ENCODE measurements at places on chromosomes 1 and 21.

- DNase-seq, result no peak
Measured at GRCh38 chr1:154940651-154941194, 4.2 kb upstream of the PMVK start.

GRCh38 chr1:227763246-227764018 lies 28.2 kb downstream of the SNAP47 start:
- DNase-seq, result no peak

DNA sequence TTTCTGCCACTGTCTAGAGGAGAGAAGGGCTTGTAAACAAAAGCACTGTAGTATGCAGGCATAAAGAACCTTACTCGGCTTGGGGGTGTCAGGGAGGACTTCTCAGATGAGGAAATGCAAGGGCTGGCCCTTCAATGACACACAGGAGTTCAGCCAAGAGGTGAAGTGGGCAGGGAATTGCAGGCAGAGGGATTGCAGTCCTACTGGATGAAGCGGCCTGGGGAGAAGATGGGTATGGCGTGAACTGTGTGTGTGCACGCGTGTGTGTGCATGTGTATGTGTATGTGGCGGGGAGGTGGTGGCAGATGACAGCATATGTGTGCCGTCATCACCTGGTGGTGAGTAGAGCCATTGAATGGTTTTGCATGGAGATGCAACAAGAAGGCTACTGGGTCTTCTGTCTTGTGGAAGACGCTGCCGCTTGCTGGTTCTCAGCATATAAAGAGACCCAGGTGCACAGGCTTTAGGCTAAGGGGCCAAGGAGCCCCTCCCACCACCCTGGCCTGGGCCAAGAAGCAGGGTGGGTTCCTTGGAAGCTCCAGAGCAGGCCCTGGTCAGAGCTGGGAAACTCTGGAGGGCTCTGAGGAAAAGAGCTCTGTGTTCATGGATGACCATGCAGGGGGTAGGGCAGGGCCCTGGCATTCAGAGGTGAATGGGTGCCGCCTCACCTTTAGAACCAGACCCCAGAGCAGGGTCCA lies 4.1 kb upstream of the EPS8L3 start:
- DNase-seq, result no peak

GRCh38 chr1:182580736-182581135 lies 8.3 kb downstream of the RNASEL start:
- no peak for DNase-seq

GRCh38 chr1:2460996-2461751 lies 14.9 kb upstream of the PLCH2 start:
- no peak for DNase-seq

DNA sequence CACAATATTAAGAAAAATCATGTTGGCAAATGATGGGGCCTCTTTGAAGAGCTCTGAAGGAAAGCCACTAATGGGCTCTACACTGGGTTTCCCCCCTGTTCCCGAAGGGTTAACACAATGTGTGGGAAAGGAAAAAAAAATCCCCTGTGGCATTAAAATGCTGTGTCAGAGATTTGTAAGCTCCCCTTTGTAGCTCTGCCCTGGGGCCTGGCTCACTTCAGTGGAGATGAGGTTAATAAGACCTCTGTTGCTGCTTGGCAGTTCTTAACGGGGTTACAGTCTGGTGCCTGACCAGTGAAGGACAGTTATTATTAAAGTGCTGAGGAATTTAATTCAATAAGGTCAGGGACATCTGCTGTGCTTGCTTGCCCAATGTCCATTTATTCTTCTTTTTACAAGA lies 129.7 kb upstream of the UBE2U start:
- no peak for DNase-seq

DNA sequence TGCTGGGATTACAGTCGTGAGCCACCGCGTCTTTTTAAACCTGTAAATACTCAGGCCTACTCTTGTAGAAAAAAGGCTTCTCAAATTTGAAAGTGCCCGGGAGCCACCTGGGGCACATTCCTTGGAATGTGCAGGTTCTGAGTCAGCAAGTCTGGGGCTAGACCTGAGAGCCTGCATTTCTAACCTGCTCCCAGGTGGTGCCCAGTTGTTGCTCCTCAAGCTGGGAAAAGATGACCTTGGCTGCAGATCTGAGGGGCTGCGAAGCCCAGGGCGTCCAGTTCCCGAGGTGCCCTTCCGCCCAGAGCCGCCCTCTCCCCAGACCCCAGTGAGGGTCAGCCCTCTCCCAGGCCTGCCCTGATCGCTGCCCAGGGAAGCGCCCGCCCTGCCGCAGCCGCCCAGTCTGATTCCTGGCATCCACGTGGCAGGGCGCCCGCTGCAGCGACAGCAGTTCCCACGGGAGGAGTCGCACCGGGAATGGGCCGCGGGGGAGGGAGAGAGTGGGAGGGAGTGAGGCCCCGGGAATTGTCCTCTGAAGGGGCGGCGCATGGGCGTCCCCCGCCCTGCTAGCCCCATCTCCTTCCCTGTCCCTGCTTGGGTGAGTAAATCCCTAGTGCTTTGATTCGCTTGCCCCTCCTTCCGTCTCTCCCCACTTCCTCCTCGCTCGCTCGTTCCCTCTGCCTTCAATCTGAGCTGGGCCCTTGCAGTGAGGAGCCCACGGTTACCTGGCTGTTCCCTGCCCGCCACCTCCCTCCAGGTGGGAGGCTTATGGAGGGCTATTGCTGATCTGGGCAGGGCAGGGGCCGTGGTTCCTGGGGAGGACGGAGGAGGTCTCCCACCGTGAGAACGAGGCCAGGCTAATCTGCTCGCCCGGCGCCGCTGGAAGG lies 18.8 kb upstream of the TENT5B start:
- DNase-seq, result no peak

- no peak for DNase-seq
Measured at GRCh38 chr1:92901699-92902405, 59.4 kb downstream of the DIPK1A start.

GRCh38 chr1:181595234-181595633 lies 111.9 kb downstream of the CACNA1E start:
- no peak for DNase-seq

All from activated naive CD4-positive, alpha-beta T cell (primary cell).